ENCODE measurements at places on chromosomes 7 and 10.

GRCh38 chr7:80968606-80969005 is 49.8 kb upstream of the SEMA3C start:
- no peak for DNase-seq

- no peak for DNase-seq
Observed at GRCh38 chr10:18743926-18744325, 84.7 kb downstream of the ARL5B start.

- DNase-seq = no peak
Observed at GRCh38 chr10:105023211-105024111, 382.4 kb downstream of the SORCS3 start.

- no peak for DNase-seq
Observed at GRCh38 chr10:74883428-74883827, 57.0 kb downstream of the KAT6B start.

DNA sequence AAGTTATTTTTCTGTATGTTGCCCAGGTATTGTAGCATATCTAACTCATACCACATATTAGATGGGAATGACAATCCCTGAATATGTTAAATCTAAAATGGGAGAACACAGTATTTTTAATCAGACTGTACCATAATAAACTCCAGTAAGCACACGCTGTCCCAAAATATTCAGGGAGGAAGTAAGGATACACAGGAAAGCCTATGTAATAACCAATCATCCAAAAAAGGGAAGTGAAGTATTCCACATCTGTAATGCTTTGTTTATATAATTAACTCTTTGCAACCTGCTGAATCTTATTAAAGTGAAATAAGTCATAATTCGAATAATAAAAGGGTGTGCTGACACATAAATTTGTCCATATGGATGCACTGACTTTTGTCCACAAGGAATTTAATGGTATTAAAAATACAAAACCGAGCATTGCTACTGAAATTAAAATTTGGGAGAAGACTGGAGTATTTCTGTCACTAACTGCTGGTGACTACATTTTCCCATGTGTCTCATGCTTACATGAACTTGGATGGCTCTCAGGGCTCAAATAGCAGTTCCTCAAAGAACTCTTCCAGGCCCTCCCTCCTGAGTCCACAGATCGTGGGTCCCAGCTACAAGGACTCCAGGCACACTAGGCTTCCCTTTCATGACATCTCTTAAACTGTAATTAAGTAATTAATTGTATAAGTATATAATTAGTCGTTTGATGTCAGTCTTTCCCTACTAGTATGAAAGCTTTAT is 120.6 kb downstream of the NEBL start:
- no peak for DNase-seq

DNA sequence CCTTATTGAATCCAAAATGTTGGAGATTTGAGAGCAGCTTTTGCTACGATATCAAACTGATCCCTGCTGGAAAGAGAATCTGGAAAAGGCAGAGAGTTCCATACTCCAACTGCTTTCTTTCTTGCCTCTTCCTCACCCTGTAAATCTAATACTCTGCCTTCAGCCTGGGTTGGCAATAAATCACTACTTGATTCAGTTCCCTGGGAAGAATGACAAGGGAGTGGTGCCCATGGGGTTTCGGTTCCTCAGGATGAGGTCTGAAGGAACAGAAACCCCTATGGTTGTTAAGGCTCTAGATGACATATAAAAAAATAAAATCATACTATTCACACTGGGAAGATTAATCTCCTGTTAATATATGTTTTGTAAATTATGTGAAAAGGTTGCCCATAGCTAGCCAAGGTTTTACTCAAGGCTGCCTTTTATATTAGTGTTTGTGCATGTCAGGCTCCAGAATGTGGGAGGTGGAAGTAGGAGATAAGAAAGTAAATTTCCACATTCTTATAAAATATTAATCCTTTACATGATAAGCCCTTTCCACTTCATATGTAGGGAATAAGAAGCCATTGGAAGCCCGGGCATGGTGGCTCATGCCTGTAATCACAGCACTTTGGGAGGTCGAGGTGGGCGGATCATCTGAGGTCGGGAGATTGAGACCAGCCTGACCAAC is 106.2 kb upstream of the CACNA2D1 start:
- no peak for DNase-seq
